ENCODE measurements at places on chromosomes 13 and 19.
A peak's percentile ranks its signal among the peaks of the same experiment; 100 is the strongest.

GRCh38 chr19:3844596-3844995 is 24.2 kb downstream of the ZFR2 start:
- DNase-seq, result no peak

DNA sequence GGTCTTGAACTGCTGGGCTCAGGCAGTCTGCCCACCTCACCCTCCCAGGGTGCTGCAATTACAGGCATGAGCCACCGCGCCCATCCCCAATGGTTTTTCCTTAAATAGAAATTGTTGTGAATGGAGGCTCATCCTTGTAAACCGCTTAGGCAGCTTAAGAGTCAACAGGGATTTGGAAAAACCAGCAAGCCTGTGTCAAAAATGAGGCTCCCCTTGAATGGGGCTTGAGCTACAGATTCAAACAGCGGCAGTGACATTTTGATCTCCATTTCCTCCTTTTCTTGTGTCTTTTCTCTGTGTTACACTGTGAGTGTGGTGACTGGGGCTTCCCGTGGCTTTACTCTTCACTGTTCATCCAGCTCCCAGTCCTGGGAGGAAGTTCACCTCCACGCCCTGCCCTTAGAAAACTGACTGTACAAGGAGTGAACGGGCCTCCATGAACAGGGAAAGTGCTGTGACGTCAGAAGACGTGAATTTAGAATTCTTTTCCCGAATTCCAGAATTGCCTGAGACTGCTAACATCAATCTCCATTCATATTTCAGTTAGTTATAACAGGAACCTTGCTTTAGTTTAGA is 15.3 kb upstream of the RAB8A start:
- no peak for DNase-seq

- DNase-seq, result no peak
Measured at GRCh38 chr19:6480848-6481415, 655 bp downstream of the DENND1C start.

DNA sequence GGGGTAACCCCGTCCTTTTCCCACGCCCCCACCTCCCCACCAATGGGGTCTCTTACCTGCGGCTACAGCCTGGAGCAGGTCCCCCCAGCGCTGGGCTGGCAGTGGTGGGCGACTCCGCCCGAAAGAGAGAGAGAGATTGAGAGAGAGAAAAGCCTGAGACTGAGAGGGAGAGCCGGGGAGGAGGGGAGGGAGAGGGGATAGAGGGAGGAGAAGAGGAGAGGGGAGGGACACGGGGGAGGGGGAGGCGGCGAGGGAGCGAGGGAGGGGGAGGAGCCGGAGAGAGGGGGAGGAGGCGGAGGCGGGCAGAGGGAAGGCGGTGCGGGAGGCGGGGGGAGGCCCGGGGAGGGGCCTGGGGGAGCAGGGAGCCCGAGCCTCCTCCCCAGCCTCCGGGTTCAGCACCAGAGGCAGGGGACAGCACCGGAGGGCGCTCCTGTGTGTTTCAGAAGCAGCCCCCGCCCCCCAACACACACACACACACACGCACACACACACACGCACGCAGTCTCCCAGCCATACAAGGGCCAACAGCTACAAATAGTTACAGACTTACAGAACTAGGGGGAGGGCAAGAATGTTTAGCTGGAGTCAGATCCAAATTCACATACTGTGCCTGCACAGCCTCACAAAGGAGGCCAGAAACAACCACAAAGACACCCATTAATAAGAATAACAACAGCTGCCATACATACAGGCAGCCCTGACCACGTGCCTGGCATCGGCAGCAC is at the start of gene SLC8A2:
Gene SLC8A2 (minus strand): TSS at position 161 of the 725 bp plus-strand sequence. CDS start 5,490 bp downstream, outside the sequence.
- DNase-seq, result peak; percentile 22

DNA sequence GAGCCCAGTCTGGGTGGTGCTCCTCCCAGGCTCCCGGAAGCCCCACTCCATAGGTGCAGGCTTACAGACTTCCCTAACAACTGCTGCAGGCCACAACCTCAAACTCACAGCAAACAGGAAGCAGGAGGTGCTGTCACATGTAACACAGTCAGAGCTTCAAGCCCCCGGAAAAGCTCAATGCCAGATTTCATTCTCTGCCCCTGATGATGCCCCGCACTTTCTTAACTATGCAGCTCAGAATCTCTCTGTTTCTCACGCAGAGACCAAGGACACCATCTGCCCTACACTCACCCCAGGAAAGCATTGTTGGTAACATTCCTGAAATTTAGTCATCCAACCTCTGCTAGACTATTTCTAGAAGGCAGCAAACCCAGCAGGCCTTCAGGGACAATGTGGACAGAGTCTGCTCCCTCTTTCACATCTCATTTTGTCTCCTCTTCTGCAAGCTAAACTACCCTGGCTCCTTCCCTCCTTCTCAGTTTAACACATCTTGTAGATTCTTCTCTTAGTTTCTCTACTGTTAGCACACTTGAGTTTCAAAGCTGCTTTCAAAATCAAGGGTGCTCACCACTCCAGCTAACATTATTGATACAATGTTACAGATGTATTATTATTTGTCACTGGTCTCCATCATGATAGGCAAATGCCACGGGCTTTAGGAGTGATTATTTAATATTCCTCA is 162.5 kb downstream of the KCTD12 start:
- no peak for DNase-seq

DNA sequence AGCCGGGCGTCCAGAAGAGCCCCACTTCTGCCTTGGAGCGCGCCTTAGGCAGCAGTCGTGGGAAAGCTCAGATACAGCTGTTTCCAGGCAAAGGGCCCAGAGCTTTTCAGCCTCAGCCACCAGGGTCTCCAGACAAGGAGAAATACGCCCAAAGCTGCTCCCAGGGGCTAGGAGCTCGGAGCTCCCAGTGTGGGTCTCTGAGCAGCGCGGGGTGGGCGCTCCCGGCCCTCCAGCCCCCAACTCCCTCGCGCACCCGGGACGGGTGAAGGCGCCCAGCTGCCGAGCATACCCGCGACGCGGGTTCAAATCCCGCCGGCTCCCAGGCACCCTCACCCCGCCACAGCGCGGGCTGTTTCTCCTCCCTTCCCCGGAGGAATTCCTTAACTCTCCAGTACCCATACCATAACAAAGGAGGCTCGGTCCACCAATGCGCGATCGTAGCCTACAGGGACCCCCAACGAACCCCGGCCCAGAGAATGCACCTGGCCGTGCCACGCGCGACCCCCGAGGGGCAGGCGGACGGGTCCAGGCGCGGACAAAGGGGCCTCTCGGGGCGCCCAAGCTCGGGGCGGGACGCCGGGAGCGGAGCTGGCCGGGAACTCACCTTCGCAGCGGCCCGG is 507 bp downstream of the COL4A1 start:
- no peak for DNase-seq

- DNase-seq, result no peak
Measured at GRCh38 chr13:34419755-34420154, 522.3 kb upstream of the NBEA start.

- no peak for DNase-seq
Measured at GRCh38 chr13:37345869-37346268, 240.4 kb upstream of the CSNK1A1L start.

DNA sequence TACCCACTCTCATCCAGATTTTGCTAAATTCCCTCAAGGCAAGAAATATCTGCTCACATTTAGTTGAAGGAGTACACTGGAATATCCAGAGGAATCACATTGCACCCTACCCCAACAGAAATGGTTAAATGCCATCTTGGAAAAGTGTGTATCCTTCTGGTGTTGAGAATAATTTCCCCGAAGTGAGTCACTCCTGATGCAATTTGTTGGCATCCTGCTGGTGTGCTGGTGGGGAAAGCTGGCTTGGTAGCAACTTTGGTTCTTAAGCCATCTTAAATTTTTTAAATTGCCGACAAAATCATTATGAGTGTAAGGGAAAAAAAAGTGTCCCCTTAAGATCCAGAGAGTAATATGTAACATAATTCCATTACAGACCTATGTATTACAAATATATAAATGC is 337.3 kb upstream of the DACH1 start:
- no peak for DNase-seq

GRCh38 chr13:100443278-100443997 is 145.2 kb downstream of the GGACT start:
- no peak for DNase-seq

DNA sequence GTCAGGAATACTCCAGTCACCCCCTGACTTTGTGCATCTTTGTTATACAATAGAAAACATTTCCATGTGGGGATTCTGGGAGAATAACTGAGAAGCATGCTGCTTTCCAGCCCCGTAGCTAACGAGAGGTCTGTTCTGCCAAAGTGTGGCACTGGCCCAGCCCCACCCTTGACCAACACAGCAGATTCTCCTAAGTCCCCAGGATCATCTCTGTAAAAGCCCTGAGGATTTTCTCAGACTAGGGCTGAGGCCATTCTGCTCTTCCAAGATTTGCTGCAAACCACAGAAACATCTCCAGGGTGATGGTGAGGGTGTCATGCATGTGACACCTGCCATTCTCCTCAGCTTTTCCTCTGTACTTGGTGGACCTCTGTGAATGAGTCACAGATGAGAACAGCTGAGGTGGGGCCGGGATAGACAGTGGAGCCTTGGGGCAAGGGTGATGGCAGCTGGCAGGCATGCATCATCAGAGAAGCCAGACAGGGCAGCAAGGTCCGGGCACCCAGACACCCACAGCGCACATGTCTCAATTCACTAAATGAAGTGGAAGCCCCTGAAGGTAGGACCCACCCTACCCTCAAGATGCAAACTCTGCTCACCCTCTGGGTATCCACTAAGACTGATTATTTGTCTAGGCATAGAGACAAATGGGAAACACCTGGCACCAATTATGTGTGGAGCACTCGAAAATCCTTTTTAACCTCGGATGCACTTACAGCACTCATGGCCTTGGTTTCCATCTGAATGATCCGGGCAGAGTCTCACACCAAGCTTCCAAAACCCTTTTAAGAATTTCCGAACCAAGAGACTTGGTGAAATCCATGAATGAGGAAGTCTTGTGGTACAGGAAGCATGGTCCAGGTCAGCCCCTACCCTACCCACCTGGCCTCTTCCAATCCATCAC is 20.1 kb upstream of the DOCK9 start:
- DNase-seq, result no peak

- no peak for DNase-seq
Measured at GRCh38 chr19:22919946-22920345, 83.0 kb downstream of the ZNF728 start.

DNA sequence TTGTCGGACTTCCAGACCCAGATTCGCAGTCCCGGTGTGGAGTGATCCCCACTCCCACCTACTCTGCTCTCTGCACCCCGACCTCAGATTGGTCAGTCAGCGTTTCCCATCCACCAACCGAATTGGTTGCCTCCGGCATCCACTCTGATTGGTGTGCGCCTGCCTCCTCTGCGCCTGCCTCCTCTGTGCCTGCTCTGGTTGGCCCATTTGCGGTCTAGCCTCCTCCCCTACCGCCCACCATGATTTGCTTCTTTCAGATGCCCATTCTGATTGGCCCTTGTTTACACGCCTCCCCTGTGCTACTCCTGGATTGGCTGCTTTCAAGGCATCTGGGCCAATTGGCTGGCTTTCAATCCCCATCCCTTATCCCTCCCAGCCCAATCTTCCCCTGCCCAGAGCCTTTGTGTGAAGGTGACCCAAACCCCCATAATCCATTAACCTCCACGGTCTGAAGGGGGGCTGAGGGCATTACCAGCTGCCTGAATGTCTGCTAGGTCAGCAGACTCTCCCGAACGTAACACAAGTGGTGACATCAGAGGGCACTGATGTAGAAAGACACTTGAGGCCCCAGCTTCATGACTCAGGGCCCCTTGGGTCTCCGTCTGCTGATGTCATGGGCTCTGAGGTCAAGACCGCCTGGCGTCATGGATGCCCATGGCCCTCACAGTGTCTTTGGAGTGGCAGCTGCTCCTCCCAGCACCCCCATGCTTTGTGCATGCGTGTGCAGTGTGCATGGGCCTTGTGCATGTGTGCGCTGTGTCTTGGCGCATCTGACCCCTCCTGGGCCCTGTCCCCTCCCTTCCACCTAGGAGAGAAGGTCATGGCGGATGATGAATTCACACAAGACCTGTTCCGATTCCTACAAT is 80.4 kb downstream of the MAP4K1 start:
- no peak for DNase-seq

GRCh38 chr19:55305491-55305890 is 19.6 kb downstream of the TMEM150B start:
- peak; percentile 29 for DNase-seq
